ENCODE measurements at places on chromosomes 5 and 9.
A peak's percentile ranks its signal among the peaks of the same experiment; 100 is the strongest.

DNA sequence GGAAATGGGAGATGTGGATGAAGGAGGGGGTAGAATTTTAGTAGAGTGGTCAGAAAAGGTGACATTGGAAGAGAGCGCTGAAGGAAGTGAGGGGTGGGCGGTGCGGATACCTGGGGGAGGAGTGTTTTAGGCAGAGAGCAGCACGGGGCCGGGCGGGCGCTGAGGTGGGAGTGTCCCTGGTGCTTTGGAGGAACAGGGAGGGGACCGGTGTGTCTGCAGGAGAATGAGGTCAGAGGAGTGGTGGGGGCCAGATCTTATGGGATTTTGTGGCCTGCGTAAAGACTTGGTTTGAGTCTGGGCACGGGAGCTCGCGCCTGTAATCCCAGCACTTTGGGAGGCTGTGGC lies 5.8 kb upstream of the PSD2 start:
- DNase-seq = no peak

DNA sequence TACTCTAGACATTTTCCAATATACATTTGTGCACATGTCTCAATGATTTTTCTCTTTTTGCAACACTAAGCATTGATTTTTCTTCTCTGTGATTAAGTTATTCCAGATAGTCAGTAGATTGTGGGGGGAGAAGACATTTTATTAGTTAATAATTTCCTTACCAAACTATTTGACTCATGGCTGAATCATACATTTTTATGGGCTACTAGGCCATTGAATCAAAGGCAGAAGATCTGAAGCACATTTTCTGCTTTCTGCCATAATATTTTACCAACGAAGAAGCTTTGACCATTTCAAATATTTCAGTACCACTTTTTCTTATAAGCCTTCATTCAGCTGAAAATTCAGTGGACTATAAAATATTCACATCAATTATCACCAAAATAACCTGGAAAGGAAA lies 175.6 kb downstream of the IRX2 start:
- no peak for DNase-seq

GRCh38 chr9:134661299-134661698 lies 19.7 kb downstream of the COL5A1 start:
- DNase-seq = no peak

DNA sequence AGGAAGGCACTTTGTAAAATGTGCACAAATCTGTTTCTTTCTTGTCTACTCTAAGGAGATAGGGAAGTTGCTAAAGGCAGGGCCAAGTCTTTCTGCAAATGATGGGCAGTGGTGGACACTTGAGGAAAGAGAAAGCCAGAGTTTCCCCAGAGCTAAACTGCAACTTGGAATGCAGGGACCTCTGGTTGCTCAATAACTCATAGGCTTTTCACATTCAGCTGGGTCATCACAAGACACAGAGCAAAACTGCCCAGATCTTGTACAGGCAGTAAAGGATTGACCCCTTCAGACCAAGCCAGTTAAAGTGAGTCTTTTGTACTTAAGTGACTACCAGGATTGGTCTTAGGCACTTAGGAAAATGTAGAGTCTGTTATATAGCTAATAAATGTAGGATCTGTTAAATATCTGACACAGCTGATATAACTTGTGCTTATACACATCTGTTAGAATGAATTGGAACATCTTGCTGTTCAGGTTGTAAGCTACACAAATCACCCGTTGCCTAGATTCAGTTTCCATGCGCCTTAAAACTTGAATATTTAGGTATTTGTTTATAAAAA lies 13.5 kb upstream of the AGXT2 start:
- DNase-seq = no peak

DNA sequence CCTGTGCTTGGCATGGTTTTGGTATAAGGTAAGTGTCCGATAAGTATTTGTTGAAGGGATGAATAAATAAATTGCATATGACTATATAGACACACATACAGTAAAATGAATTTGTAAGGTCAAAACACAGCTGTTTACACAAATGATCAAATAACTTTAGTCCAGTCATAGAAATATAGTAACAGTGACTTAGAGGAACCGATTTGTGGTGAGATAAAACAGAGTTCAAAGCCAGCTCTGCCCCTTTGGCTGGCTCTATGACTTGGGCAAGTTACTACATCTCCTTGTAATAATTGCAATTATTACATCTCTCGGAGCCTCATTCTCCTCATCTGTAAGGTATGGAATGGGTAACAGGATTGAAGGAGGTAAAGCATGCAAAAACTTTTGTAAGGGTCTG lies 384.0 kb downstream of the PLK2 start:
- DNase-seq = no peak

- DNase-seq = no peak
These were observed 767 bp downstream of the RALGPS1 start for GRCh38 chr9:126915281-126915816.

DNA sequence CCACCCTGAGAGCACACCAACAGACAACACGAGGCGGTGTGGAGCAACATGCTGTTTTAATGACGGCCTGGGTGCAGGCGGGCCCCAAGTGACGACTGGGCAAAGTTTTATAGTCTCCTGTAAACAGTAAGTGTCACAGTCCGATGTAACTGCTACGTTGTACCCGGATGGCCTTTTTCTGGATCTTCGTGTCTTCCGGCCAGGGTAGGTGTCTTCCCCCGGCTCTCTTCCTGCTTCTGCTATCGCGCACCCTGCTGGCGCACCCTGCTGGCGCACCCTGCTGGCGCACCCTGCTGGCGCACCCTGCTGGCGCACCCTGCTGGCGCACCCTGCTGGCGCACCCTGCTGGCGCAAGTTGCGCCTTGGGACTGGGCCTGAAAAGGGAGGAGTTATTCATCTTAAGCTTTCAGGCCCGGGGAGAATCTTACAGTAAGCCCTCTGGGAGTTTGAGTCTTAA lies 143.0 kb upstream of the TARS1 start:
- DNase-seq = no peak

DNA sequence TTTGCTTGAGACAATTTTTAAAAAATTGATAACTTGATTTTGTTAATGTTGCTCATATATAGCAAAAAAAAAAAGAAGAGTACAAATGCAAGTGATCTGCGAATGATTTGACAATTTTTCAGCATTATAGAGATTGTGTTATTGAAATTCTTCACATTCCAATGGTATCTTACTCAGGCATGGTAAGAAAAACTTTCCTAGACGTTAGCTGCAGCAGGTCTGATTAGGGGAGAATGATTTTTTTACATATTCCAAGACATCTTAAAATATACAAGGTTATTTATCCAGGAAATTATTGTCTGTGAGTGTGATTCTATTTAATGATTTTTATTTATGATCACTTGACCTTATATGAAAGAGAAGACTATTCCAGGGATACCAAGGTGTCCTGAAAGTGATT lies 361.9 kb downstream of the MAT2B start:
- no peak for DNase-seq

DNA sequence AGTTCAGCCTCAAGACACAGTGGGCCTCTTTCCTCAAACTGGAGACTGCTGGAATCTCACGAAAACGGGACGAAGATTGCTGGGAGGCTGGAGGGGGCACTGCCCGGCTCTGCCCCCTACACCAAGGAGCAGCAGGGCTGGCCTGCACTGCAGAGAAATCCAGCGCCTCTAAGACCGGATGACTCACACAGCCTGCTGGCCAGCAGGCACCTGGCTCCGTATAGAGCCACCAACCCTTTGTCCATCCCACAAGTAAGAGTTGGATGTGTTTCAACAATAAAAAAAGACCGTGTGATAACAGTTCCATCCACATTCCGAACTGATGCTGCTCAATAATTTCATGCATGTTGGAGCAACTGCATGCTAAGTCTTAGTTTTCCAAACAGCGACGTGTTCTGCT lies 11.5 kb downstream of the CCDC127 start:
- no peak for DNase-seq

- DNase-seq = no peak
These were observed 181.0 kb upstream of the GHR start for GRCh38 chr5:42242210-42242609.

DNA sequence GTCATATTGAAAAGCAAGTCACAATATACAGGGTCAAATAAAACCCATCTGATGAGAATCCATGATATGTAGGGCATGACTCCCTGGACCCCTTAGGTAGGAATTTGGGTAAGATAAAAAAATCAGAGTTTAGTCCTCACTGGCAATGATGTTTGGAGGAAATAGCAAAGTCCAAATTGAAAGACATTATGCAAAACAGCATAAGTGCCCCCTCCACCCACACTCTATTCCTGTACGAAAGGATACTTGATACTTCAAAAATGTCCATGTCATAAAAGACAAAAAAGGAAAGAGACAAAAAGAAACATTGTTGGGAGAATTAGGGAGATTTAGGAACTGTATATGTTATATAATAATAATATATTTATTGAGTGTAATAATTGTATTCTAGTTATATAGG lies 96.1 kb upstream of the RASGRF2 start:
- no peak for DNase-seq

DNA sequence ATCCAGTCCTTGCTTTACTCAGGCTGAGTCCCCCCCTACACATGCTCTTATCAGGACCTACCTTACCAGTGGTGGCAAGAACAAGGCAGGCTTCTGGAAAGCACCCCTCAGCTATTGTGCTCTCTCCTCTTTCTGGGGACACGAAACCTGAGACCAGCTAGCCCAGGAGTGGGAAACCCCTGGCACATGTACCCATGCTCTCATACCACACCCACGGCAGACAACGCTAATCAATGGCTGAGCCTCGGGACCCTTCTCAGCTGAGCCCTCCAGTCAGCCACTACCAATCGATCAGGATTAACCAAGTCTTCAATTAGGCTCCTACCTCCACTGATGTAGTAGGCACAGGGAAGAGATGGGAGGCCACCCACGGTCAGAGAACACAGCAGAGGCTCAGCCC lies 65.1 kb downstream of the VAV2 start:
- DNase-seq = no peak

- DNase-seq = no peak
These were observed 24.1 kb upstream of the FLT4 start for GRCh38 chr5:180673371-180674089.

DNA sequence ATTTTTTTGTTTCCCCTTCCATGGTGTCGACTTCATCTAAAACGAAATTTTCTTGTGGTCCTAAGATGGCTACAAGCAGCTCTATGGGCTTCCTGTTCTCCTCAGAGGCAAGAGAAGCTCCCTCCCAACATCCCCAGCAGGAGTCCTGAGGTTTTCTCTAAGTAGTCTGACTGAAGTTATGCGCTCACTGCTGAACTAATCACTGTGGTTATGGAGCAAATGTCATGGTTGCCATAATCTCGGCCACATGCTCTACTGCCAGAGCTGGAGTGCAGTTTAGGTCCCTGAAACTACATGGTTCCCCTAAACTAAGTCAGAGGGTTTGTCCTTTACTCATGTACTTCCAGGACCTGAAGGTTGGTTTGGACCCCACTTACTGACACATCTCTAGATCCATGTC lies 68.0 kb upstream of the MAMDC2 start:
- DNase-seq = no peak

- peak; percentile 6 for DNase-seq
These were observed 118.1 kb downstream of the DPYSL3 start for GRCh38 chr5:147391781-147392180.

GRCh38 chr9:96131825-96132224 lies 170.2 kb downstream of the HSD17B3 start:
- DNase-seq = no peak

- no peak for DNase-seq
These were observed 13.3 kb downstream of the BTNL3 start for GRCh38 chr5:181001947-181002346.

DNA sequence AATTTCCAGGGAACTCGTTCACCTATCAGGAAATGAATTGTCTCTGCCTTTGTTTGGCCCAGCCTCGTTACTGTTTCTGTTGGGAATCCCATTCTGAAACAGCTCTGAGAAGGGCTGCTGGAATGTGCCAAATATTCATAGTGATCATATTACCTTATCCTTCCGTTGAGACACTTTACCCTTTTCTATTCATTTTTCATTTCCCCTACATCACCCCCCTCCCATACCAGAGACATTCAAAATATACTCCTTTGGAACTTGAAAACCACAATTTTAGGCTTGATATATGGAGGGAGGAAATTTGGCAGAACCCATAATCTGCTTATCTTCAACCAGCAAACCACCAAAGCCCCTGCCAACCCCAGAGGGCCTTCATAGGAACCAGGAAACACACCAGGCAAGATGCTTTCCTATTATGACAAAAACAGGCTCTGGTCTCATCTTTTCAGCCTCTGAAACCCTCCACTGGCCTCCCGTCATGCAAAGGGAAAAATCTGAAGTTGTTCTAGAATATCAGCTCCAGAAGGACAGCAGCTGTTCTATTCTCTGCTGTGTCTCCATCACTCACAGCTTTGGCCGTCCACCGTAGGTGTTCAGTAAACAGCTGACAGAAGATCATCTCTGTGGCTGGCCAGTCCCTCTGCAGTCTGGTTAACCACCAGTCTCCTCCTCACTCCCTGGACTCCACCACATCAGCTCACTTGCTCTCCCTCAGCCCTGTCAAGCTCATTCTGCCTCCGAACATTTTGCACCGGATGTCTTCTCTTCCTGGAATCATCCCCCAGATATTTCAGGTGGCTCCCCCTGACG lies 217.2 kb upstream of the WWC1 start:
- DNase-seq = no peak

DNA sequence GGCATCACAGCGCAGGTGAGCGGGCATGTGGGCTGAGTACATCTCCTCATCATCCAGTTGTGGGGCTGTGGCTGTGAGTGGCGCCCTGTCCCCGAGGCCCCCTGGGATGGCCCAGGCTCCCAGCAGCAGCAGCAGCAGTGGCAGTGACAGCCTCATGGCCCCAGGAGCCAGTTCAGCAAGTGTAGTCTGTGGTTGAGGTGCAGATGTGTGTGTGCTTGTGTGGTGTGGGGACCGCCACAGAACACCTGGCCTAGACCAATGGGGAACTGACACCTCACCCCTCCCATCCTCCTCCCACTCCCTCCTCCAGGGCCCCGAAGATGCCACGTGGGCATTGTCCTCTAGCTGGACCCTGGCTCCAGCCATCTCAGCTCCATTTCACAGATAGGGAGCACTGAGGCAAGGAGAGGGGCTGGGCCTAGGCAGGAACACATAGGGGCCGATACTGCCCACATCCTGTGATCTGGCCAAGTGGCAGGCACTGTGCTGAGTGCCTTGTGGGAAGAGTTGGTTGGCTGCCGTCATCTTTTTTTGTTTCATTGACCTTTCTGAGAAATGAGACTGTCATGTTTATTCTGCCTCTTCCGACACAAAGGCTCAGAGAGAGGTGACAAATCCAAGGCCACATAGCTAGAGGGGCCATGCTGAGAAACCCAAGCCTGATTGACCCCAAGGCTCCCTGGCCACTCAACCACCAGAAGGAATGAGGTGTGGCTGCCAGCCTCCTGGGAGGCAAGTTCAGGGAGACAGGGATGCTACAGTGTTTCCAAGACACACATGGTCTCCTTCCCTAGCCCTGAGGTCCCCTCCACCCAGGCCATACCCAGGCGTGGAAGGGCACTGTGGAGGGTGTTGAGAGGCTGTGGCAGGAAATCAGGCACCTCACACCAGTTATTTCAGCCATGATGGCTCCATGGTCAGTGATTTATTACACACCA lies at the start of gene MZB1:
Gene MZB1, minus strand, starts transcription at position 213 of the 938 bp plus-strand sequence. Its CDS starts 57 bp downstream, at position 156.
- no peak for DNase-seq

GRCh38 chr5:108788142-108788541 lies 40.4 kb downstream of the FER start:
- no peak for DNase-seq

GRCh38 chr9:38018958-38019602 lies 49.9 kb downstream of the SHB start:
- DNase-seq = no peak

- no peak for DNase-seq
These were observed 1793.1 kb downstream of the EFNA5 start for GRCh38 chr5:105877592-105877991.
